ENCODE measurements at places on chromosomes 3 and 15.

- no peak for DNase-seq
These were observed 166.8 kb upstream of the LRRN1 start for GRCh38 chr3:3632449-3632848.

GRCh38 chr15:41105348-41106334 is 10.4 kb downstream of the INO80 start:
- no peak for DNase-seq

DNA sequence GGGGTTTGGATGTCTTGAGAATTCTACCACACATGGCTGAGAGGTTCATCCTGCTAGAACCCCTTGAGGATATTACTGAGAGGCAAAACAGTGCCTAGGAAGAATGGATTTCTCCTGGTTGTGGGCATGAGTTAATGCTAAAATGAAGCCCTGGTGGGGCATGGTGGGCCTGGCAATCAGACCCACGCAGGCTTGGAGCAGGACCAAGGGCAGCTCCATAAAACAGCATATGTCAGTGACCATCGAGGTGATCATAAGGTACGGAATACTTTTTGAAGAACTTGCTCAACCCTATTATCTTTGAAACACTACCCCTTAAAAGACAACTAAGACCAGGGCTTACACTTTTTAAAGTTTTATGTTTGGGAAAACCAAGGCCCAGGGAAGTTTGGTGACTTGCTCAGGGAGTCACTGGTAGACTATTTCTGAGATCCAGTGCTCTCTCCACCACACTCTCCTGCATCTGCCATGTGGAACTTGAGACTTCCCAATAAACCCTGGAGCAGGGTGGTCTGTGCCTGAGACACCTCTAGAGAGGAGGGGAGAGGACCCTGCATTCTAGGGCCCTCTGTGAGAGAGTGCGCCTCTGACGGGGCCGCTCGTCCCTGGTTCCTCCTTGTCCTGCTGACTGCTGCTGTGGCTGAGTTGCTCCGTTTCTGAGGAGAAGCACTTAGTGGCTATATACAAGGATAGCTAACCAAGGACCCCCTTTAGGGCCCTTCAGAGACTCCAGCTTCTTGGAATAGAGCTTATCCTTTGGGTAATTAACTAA is 28.0 kb upstream of the TIMP4 start:
- DNase-seq: no peak

GRCh38 chr15:100334456-100334855 is 7.3 kb downstream of the ADAMTS17 start:
- no peak for DNase-seq

GRCh38 chr3:71684757-71685386 is 40.3 kb downstream of the EIF4E3 start:
- no peak for DNase-seq

- no peak for DNase-seq
These were observed 9.7 kb downstream of the ATP8B4 start for GRCh38 chr15:50109076-50109987.

- no peak for DNase-seq
These were observed 105.4 kb downstream of the CACNA1D start for GRCh38 chr3:53599771-53600170.

GRCh38 chr3:187519428-187519890 is 150.7 kb downstream of the SST start:
- DNase-seq: no peak

- no peak for DNase-seq
These were observed 73.2 kb upstream of the CHL1 start for GRCh38 chr3:123341-123740.
